Putamen (tissue), 1 donor: ENCODE measurements at places on chromosomes 7 and 10.
A peak's percentile ranks its signal among the peaks of the same experiment; 100 is the strongest.

DNA sequence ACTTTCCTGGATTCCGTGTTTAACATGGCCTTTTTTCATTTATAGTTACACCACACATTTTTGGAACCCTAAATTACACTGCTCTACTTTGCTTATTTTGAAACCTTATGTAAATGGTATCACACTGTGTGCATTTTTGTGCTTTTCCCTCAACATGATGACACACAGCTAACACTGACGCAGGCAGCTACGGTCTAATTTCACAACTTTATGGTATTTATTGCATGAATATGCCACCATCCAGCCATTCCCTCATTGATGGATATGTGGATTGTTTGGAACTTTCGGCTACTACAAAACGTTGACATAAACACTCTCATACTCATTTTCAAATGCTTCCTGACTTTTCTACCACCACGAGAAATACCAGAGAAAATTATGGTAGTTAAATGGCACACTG is 6.9 kb downstream of the PAPOLB start:
- no peak for DNase-seq

DNA sequence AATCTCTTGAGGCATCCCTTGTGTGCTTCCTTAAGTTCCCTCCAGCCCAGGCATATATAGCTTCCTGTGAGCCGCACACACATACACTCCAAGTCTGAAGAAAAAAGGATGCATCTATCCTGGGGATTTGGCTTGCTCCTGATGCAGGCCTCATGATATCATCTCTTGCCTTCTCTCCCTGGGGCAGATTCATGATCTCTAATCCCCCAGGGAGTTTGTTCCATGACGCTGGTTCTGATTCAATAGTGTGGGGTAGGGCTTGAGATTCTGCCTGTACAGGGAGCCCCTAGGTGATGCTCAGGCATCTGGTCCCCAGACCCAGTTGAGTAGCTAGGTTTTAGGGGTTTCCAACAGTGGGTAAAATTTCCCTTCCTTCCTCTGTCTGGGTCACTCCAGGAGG is 1.5 kb downstream of the PON1 start:
- DNase-seq, result no peak

- no peak for DNase-seq
Observed at GRCh38 chr10:87500646-87501048, 4.0 kb upstream of the MINPP1 start.

DNA sequence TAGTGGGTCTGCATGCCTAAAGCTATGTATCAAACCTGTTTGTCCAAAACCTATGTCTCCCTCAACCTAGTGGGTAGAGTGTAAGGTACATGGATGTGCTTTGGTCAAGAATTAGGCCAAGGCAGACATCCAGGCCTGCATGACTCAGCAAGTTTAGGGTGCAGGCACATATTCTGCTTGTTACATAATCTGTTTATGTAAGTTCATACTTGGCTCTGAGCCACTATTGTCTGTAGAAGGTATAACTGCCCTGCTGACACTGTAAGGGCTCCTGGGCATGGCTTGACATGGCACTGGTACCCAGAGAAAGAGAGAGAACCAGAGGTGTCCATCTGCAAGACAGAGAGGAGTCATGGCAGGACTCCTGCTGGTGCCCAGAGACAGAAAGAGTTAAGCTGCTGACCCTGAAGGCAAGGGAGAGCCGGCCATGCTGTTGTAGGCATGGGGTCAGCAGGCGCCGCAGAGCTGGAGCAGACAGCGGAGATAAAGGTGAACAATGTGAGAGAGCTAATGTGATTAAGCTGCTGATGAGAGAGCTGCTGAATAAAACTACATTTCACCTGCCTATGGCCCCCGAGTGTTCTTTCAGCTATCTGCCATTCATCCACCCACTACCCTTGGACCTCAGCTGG is 118.5 kb upstream of the TMEM106B start:
- DNase-seq, result no peak

DNA sequence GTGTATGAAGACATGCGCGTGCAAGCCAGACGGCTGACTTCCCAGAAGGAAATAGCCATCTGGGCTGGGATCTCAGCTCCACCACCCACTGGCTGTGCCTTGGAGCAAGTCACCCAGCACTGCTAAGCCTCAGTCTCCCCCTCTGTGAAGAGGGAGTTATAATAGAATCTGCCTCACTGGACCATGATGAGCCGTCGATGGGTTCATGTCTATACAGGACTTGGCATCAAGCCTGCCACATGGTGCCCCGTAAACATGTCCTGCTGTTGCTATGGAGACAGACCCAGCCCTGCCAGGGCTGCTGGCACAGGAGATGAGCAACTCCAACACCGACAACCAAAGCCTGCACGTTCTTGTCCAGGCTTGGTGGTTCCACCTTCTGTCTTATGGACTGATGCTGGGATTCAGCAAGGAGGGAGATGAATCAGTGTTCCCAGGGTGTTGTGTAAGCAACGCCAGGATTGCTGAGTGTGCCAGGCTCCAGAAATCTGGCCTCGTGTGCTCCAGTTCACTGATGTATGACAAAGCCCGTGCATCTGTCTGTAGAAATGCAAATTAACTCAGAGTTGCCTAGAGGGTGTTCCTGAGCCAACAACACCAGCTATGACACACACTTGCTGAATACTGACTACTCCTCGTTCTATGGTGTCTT is 5.6 kb downstream of the GPR15LG start:
- peak; percentile 28 for DNase-seq

DNA sequence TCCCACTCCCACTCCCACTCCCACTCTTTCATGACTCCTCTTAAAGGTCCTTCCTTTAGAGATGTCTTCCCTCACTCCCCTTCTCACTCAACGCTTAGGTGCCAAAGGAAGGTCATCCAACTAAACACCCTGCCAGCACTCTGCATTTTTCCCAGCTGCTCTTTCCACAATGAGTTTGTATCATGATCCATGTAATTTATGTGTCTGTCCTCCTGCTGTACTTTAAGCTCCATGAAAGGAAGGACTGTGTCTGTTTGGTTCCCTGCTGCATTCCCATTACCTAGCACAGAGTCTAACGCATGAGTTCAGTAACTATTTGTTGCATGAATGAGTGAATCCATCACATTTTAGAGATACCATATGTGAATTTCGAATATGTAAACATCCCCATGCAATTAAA is 252.7 kb downstream of the KIF20B start:
- no peak for DNase-seq

GRCh38 chr7:111018960-111019736 is 71.8 kb upstream of the LRRN3 start:
- no peak for DNase-seq

DNA sequence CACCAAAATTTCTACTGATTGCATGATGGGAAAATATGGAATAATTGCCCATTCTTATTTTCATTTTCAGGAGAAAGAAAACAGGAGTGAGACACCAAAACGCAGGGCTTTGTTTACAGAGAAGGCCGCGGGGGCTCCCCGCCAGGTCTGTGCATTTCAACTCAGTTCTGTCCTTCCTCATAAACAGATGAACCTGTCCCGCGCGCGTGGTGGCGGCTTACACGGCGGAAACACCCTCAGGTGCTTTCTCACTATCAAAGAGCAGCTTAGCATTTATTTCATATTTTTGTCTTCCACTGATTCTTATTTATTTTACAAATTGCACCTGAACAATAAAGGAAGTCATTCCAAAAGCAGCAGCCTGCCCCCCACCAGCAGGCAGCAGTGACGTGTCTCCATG is 579.4 kb downstream of the PTPRN2 start:
- no peak for DNase-seq

- no peak for DNase-seq
Observed at GRCh38 chr10:50497758-50498157, 126.0 kb downstream of the SGMS1 start.

- no peak for DNase-seq
Observed at GRCh38 chr10:60149003-60149402, 240.7 kb downstream of the ANK3 start.

GRCh38 chr10:96360766-96361165 is 2.0 kb upstream of the OPALIN start:
- no peak for DNase-seq

DNA sequence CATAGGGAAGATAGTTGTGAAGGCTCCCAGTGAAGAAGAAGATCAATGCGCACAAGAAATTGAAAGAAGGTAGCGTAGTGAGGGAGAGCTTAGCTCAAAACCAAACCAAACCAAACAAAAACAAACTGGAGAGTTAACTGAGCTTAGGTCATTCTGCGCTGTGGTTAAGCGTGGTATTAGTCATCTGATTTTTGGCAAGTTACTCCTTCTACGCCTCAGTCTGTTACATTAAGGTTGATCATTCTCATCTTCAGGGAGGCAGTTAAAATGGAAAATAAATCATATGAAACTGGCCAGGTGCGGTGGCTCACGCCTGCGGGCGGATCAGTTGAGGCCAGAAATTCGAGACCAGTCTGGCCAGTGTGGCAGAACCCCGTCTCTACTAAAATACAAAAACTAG is 259.7 kb downstream of the EXOC4 start:
- DNase-seq, result no peak

GRCh38 chr7:102318482-102318971 is 31.9 kb downstream of the SH2B2 start:
- no peak for DNase-seq

- no peak for DNase-seq
Observed at GRCh38 chr7:84302949-84303348, 108.4 kb upstream of the SEMA3A start.

DNA sequence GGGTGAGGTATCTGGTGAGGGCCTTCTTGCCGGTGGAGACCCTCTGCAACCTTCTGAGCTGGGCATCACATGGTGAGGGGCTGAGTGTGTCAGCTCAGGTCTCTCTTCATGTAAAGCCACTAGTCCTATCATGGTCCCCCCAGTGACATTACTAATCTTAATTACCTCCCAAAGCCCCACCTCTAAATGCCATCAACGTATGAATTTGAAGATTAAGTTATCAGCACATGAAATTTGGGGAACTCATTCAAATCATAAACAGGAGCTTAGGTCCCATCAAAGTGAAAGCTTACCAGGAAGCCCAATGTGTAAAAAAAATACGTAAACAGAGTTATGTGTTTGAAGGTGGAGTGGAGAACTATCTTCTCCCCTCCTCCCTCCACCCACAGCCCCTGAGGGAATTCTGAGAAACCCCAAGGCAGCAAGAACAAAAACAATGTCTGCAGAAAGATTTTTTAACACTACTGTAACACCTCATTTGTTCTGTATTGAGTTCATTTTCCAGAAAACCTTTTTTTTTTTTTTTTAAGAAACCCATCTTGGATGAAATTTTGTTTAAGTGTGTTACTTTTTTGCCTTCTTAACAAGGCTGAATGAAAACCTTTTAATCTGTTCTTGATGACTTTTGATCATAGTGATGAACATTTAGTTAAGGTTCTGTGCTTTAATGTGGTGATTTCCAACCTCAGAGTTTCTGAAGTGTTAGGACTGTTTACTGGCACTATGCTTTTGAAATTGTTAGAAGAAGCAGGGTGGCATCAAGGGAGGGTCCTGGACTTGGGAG is 19.1 kb upstream of the PCGF5 start:
- DNase-seq, result no peak

DNA sequence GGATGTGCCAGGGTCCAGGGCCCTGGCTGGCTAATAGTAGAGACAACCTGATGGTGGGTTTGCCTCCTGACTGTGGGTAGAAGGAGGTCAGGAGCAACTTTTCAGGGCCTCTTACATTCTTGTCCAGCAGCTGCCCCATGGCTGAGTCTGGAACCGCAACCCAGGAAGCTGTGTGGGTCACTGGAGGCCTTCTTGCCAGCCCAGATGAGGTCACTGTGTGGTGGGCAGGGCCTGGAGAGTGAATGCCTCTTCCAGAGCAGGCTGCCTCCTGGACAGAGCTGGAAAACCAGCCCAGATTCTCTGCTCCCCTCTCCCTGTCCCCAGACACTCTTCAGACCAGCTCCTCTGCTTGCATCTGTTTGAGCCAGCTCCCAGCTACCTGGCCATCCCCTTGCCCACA is 43.5 kb upstream of the LEP start:
- DNase-seq, result no peak

- no peak for DNase-seq
Observed at GRCh38 chr10:93072225-93072712, 1.4 kb upstream of the CYP26A1 start.

- no peak for DNase-seq
Observed at GRCh38 chr10:84047258-84048010, 91.9 kb upstream of the GHITM start.

GRCh38 chr10:87767253-87767652 is 50.8 kb downstream of the ATAD1 start:
- no peak for DNase-seq

- no peak for DNase-seq
Observed at GRCh38 chr7:18724318-18724717, 228.8 kb downstream of the HDAC9 start.

GRCh38 chr7:7706556-7707172 is 11.7 kb downstream of the RPA3 start:
- no peak for DNase-seq

GRCh38 chr7:44727158-44727936 is 21.3 kb upstream of the ZMIZ2 start:
- no peak for DNase-seq

DNA sequence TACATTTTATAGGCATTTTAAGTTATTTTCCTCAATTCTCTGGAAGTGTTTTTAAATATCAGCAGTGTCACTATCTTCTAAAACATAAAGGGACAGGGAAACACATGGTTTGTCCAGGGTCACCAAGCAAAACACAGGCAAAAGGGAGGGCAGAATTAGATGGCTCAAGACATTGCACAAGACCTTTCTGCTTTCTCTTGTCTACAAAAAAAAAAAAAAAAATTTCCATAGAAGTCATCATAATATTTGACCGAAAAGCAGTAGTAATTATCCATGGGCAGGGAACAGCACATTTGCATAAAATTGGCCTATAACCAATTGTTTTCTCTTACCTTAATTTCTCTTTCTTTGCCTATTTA is 703.1 kb upstream of the FZD8 start:
- DNase-seq, result no peak

DNA sequence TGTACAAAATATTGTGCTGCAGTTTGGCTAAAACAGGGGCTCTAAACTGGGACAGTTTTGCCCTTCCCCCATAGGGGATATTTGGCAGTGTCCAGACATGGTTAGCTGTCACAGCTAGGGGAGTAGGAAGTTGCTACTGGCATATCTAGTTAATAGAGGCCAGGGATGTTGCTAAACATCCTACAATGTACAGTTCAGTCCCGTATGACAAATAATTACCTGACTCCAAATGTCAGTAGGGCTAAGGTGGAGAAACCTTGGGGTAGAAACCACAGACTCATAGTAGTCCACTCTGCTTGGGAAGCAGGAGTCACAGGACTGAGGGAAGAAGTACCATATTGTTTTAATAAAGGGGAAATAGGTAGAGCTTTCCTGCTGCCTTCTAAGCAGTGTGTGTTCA is 39.8 kb downstream of the WBP1L start:
- no peak for DNase-seq

- DNase-seq, result no peak
Observed at GRCh38 chr7:133854739-133855138, 272.4 kb upstream of the LRGUK start.
